Chondrocyte (in vitro differentiated cells): ENCODE measurements at places on chromosomes 4 and X.

GRCh38 chr4:155903453-155903852 lies at the start of gene TDO2:
Gene TDO2, plus strand, starts transcription at chr4:155903696. Its CDS starts 63 bp downstream, at chr4:155903759.
- H3K4me3 ChIP-seq: no peak within 1 kb of the TSS
- no peak for DNase-seq
- peaks cover 31% of the 10 kb centered on the region for H3K4me1 ChIP-seq
- H3K27ac ChIP-seq: no peak within 1 kb of the TSS
- no peaks in the 10 kb centered on the region for H3K27me3 ChIP-seq

- DNase-seq: no peak
- no peak overlapping the region for H3K4me3 ChIP-seq
- no peaks in the 10 kb centered on the region for H3K36me3 ChIP-seq
- no peak overlapping the region for H3K27ac ChIP-seq
These were observed 43.3 kb upstream of the FGF13 start for GRCh38 chrX:138754861-138755260.

GRCh38 chr4:120395746-120396145 lies 329.1 kb upstream of the MAD2L1 start:
- no peak for DNase-seq
- no peak overlapping the region for H3K4me3 ChIP-seq
- no peak overlapping the region for H3K27ac ChIP-seq
- no peaks in the 10 kb centered on the region for H3K36me3 ChIP-seq
- no peaks in the 10 kb centered on the region for H3K27me3 ChIP-seq
- no peaks in the 10 kb centered on the region for H3K4me1 ChIP-seq

- DNase-seq: no peak
- no peak overlapping the region for H3K4me3 ChIP-seq
- no peaks in the 10 kb centered on the region for H3K36me3 ChIP-seq
These were observed 62.6 kb downstream of the WWC2 start for GRCh38 chr4:183161630-183162029.

GRCh38 chr4:39455486-39455885 lies 3.2 kb downstream of the RPL9 start:
- no peaks in the 10 kb centered on the region for H3K27me3 ChIP-seq
- peaks cover 61% of the 10 kb centered on the region for H3K36me3 ChIP-seq
- H3K27ac ChIP-seq: no peak overlapping the region
- DNase-seq: no peak
- no peak overlapping the region for H3K4me3 ChIP-seq
